ENCODE measurements at places on chromosomes 1 and 21.

GRCh38 chr1:183720028-183720427 lies 66.9 kb upstream of the APOBEC4 start:
- no peak for DNase-seq

DNA sequence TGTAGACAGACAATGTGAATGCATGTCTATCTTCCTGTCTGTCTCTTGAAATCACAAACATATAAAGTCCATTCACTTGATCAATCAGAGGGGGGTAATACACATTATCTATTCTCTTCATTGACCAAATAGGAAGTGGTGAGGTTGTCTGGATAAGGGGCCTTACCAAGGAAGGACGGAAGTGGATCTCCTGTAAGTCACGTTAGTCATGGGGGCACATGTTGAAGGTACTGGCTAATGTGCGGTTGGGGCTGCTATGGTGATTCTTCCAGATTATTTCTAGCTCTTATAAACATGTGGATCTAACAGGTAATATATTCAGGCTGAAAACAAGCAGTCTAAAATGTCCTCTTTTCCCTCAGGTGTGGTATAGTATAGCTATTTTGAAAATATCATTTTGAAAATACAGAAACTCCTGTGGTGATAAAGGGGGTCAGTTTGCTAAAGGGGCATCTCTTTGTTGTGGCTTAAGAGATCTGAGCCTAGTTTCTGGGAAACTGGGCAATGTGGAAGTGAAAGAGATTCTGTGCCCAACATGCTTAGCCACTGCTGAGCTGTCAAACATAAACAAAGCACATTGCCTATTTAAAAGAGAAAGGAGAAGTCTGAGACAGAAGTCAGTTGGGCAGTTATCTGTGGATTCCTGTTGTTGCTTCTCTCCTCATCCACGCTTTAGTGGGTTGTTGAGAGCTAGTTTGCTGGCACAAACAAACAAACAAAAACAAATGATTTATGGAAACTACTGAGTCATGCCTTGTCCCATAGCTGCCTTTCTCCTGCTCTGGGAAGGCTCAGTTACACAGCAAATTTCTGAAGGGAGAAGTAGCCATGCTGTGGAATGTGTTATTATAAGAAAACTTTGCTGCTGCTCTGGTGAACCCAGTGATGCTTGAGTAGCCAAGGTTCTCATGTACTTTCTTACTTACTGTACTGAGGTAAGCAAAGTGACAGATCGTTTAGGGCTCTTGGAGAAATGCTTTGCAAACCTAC lies 166.9 kb downstream of the HLX start:
- DNase-seq: peak; percentile 34

DNA sequence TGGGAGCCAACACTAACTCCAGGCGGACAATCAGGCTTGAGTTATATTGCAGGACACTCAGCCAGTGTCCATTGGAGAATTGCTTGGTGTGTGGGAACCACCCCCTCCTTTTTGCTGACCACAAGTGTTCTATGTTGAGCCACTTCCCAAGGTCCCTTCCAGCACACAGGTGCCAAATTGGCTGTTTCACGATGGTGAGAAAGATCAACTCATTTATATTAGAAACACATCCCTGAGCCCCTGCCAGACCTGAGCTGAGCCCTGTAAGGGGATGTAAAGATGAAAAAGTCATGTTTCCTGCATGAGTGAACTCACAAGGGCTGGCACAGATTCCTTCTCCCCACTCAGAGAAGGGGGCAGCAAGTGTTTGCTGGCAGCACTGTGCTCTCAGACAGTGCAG lies 96.5 kb downstream of the KCNN3 start:
- no peak for DNase-seq

GRCh38 chr1:243568793-243569192 lies 281.2 kb downstream of the AKT3 start:
- peak; percentile 73 for DNase-seq

- peak; percentile 37 for DNase-seq
Observed at GRCh38 chr1:3611170-3612019, at the start of gene MEGF6. TSS of gene MEGF6 (minus strand) at chr1:3611508. CDS start at chr1:3611268, 240 bp downstream.

GRCh38 chr1:18041102-18041501 lies 66.5 kb upstream of the IGSF21 start:
- no peak for DNase-seq

DNA sequence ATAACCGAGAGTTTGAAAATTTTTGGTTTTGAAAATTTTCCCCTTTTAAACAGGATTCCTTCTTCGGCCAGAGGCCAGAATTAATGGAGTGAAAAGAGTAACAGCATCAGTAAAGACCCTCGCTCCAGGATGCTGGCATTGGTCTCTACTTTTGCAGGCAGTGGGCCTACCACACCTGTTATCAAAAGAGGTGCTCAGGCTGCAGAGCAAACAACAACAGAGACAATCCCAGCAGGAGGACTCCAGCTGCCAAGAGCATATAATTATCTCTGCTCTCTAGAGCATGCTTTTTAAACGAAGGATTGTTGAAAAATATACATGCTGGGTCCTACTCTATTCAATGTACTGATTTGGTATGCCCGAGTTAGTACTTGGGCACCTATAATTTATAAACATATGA lies 1048.5 kb downstream of the PLA2G4A start:
- DNase-seq: no peak

DNA sequence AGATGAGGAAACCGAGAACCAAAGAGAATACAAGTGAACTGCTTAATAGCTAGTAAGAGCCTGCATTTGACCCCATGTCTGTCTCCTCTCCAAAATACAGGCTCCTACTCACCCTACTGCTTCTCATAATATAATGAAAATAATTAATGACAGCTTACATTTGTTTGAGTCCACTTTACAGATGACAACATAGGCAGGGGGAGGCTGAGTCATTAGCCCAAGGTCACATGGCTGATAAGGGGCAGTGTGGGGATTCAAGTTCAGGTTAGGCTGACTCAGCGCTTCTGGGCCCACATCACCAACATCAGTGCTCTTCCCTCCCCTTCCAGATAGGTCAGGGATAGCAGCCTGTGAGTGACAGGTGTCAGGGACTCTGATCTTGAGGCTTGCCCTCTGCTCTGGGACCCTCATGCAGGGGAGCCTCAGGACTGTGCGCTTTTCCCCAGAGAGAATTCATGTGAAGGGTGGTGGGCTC lies 16.2 kb downstream of the AZIN2 start:
- DNase-seq: peak; percentile 53

DNA sequence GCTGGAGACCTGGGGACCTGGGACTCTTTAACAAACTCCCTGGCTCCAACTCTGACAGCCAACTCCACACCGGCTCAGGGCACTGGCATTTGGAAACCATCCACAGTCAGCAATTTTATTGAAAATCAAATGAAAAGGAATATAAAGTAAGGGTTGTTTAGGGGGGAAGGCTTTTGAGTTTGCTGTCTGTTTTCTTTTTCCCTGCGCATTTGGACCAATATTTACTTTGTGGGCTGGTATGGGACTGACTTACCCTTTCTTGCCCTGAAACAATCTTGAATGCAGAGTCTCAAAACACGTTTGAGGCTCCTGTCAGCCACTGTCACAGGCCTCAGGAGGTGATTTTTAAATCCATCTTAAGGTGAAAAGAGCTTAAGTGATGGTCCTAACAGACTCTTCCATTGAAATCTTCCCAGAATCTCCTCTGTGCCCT lies 15.4 kb upstream of the EFHD2 start:
- DNase-seq: no peak

GRCh38 chr1:180975551-180975950 lies 47.1 kb downstream of the STX6 start:
- no peak for DNase-seq

GRCh38 chr21:37546299-37546908 lies 179.8 kb downstream of the DYRK1A start:
- DNase-seq: no peak

DNA sequence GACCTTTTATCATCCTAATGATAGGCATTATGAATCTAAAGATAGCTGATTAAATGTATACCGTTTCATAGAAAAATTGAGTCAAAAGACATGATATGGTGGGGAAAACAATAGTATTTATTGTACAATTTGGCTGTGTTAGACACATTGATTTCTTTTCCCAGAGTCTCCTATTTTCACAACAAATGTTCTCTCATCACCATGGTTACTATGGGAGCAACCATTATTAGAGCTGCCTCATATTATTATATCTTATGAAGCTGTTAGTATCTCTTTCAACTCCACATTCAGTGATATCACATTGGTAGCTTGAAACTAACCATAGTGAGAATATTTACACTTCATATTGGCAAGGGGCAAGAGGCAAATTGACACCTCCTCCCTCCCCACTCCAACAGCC lies 10.7 kb upstream of the CTH start:
- no peak for DNase-seq

GRCh38 chr1:212722270-212722957 lies 22.8 kb upstream of the BATF3 start:
- no peak for DNase-seq

GRCh38 chr1:182248721-182249120 lies 142.9 kb downstream of the GLUL start:
- DNase-seq: no peak

GRCh38 chr1:108704496-108704895 lies 8.2 kb upstream of the FNDC7 start:
- DNase-seq: peak; percentile 82

GRCh38 chr21:31886915-31887314 lies 14.1 kb downstream of the HUNK start:
- no peak for DNase-seq

DNA sequence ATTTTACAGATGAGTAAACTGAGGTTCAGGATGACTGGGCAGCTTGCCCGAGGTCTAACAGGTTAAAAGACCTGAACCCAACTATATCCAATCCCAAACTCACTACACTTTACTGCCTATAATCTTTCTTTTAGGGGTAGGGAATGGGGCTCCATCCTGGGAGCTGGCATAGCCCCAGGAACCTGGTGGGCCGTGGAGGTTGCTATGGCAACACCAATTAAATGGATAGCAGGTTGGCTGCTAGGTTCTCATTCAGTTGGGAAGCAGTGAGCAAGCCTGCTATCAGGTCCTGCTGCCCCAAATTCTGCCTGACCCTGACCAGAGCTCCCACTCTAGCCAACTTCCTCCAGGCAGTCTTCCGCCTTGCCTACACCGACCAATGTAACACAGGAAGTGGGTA lies 40.9 kb downstream of the LRP8 start:
- DNase-seq: no peak
